ENCODE measurements at places on chromosomes 3 and 15.

DNA sequence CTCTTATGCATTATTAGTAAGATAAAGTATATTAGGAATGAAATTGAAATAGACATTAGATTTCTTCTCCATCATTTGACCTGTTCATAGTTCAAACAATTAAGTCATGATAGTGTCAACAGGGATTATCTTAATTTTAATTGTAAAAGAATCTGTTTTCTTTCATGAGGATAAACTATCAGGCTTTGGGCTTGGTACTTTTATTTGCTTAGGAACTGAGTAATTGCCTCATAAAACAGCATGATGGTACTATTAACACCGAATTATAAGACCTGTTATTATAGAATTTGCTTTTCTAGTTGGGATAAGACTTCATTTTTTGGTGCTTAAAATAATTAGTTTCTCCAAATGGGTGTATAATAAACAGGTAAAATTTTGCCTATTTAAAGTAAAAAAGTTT, 71.8 kb downstream of the FNDC3B start:
- DNase-seq, result no peak

DNA sequence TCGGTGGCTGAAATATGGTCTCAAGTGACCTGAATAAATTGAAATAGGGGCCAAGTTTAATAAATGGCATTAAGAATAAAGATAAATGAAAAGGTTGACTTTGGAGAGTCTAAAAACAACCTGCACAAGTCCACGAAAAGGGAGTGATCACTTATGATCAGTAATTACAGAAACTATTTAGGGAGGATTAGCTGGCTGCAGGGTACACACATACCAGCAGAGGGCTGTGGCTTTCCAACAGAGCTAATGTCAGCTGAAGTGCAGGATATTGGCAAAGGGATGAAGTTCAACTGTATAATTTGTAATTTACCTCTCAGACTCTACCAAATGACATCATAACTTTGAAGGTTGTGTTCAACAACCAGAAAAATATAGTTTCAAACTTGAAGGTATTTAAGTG, 86.8 kb downstream of the SYNPR start:
- DNase-seq, result no peak

DNA sequence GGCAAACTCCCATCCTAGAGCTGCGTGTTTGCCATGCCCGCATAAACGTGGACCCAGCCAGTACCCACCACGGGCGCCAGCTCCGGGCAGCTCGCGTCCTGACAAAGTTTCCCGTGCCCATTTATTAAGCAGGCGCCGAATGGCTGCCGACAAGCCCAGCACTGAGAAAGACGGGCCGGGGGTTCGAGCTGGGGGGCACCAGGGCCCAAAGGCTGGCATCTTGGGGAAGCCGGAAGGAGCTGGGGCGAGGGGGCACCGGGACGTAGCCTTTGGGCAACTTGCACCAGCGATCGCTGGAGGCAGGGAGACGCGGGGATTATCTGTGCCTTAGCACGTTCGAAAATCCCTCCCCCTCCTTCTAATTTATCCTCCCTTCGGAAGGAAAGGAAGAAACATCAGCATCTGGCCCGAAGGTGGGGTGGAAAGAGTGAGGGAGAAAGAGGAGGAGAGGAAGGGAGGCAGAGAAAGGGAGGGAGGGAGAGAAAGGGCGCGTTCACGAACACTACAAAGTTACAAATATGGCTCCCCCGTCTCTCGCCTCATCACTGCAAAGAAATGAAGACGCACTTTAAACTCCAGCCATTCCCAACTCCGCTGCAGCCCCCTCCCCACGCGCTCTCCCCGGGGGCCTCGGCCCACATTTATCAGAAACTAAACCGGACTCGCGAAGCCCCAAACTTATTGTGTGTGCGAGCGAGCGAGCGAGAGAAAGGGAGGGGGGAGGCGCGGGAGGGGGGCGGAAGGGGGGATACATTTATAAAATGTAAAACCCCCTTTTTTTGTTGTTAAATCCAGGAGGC, 1.0 kb downstream of the ANP32A start:
- no peak for DNase-seq

DNA sequence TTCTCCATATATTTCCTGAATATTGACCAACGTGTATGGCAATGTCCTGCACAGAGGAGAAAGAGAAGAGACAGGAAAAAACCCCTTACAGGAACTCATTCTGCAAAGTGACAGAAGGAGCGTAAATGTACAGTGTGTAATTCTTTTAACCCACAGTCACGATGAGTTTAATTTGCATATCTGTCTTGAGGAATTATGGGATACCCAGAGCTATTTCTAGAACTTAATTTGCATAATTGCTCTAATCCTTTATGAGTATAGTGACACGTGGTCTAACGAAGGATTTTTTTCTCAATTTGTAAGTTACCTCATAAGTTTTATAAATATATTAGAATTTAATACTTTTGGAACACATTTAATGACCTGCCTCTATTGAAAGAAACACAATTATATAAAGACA, 9.8 kb downstream of the GPR27 start:
- DNase-seq, result no peak

DNA sequence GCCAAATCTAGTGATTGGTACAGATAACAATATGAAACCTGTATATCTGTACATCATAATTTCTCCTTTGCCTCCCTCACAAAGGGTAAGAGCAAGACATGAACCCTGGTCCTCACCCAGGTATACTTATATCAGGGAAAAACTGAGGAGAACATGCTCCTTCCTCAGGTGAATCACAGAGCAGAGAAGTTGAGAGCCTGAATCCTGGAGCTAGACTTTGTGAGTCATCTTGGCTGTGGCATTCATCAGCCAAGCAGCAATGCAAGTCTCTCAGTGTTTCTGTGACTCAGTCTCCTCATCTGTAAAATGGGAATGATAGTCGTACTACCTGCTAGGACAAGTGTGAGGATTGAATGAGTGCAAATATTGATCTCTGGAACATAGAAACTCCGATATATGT, 165.7 kb upstream of the ADAMTS9 start:
- DNase-seq, result no peak

- DNase-seq, result no peak
Measured at GRCh38 chr3:58560771-58561311, 16.4 kb downstream of the FAM107A start.

GRCh38 chr3:110821586-110821985, 250.0 kb upstream of the NECTIN3 start:
- DNase-seq, result no peak

DNA sequence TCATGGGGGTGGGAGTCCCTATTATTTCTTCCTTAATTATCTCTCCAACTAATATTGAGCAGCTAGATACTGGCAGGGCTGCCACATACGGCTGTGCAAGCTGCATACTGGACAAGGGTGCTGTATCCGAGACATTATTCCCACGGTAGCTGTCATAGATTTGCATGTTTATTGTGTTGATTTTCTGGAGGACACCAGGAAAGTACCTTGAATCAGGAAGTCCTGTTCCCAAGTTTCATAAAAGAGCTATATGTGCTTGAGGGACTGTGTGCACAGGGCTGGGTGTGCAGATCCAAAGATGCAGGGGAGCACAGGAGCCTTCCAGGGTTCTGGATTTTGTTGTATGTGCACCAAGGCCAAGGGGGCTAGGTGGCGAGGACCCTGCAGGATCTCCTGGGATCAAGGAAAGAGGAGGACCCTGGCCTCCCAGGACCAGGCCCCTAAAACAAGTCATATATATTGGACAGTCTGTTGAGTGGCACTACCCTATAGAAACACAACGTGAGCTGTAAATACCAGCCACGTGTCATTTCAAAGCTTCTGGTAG, 119.2 kb upstream of the ALDH1A3 start:
- DNase-seq, result no peak

DNA sequence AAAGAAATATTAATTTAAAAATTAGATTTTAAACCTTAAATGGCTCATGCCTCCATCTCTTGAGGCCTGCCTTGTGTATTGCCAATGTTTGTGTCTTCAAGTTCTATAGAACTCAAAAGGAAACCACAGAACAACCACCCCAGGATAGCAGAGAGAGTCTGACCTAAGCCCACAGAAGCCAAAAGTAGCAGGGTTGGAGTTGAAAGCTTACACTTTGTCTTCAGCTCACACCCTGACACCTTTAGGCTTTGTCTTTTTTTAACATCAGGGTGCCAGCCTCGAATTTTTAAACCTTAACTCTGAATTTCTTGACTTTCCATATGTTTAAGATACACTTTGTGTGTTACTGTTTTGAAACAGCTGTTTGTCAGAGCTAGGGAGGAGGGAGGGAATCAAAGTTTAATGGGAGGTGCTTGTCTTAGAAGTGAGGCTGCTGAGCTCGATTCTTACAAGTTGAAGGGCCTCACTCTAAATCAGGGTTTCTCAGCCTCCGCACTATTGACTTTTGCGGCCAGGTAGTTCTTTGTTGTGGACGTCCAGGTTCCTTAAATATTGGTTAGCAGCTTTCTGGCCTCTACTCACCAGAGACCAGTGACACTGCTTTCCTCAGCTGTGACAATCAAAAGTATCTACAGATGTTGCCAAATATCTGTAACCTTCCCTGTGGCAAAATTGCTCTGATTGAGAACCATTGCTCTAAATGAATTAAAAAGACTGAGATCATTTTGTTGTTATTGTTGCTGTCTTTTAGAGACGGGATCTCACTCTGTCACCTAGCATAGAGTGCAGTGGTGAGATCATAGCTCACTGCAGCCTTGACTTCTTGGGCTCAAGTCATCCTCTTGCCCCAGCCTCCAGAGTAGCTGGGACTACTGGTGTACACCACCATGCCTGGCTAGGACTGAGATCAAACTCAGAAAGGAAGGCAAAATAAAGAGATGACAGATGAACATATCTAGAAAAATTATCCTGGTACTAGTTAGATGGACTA, 139.2 kb upstream of the EOMES start:
- no peak for DNase-seq

DNA sequence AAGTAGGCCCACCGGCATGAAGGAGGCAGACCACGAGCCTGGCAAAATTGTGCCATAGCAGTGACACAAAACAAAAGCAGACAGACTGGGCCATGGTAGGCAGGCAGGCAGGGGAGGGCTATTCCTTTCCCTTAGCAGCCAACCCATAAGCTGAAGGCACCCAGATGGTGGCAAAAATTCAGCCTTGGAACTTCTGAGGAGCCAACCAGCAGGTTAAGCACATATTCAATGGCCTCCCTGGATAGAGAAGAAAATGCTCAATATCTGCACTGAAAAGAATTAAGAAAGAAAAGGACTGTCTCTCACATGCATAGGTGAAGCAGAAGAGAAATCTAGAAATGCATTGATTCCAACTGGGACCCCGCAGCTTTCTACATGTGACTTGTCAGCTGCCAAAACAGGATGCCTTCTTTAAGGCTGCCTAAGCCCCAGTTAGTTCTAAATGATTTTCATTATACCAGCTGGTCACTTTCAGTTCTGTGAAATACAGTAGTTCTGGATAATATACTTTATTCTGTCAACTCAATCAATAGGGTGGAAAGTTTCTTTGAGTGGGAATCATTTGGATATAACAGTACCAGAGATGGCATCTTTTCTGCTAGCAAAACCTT, 2.7 kb downstream of the PRICKLE2 start:
- DNase-seq, result no peak

GRCh38 chr15:90660195-90660998, 56.7 kb upstream of the BLM start:
- no peak for DNase-seq

DNA sequence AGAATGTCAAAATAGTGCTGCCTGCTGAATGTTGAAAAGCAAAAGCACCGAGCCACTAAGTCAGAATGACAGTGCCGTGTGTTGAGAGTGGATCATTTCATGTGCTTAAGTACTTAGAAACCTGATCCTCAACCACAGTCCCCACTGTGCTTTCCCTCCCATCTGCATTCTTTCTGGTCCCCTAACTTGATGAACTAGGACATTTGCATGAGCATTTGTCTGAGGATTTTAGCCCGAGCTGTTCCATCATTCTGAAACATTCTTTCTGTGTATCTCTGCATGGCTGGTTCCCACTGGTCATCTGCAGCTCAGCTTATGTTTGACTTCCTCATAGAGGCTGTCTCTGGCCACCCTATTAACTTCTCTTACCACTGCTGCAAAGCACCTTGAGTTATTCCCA, 42.0 kb downstream of the SST start:
- DNase-seq, result no peak
